Breast epithelium (tissue), 4 donors: ENCODE measurements at places on chromosomes 7 and 10.

DNA sequence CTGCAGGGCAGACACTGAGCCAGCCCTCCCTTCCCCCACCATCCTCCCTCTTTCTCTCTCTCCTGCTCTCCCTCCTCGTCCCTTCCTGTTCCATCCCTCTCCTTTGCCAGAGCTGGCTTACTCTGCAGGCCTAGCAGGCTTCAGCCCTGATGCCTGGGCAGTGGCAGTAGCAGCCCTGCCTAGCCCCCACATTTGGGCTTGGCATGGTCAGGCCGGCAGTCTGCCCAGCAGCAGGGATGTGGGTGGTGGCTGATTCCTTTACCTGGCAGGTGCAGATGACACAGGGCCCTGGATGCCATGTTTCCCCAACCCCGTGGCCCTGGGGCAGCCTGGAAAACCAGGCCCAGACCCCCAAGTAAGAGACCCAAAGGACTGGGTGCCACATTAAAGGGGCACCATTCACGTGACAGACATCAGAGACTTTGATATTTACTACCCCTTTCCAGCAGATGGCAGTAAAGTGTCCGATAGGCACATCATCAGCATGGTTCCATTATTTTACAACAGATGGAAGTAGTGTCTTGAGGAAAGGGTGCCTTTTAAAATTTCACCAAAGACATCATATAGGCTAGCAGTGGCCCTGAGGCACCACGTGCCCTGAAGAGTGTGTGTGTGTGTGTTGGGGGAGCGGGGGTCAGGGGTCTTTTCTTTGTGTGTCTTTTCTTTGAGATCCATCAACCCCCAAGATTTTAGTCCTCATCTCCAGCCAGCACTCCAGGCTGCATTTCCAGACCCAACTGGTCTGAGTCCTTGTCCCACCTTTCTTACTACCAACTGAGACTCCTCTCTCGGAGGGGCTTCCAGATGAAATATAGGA is 5.9 kb downstream of the KCP start:
- no peaks in the 10 kb centered on the region for H3K4me1 ChIP-seq
- no peaks in the 10 kb centered on the region for H3K36me3 ChIP-seq
- DNase-seq = no peak
- H3K4me3 ChIP-seq = no peak overlapping the region
- peaks cover 8% of the 10 kb centered on the region for H3K27me3 ChIP-seq
- H3K27ac ChIP-seq = no peak overlapping the region

- no peaks in the 10 kb centered on the region for H3K27me3 ChIP-seq
- no peak overlapping the region for H3K27ac ChIP-seq
- H3K36me3 ChIP-seq = no peaks in the 10 kb centered on the region
Measured at GRCh38 chr10:30189238-30189580, 129.8 kb upstream of the JCAD start.

GRCh38 chr10:8088504-8088903 is 34.0 kb downstream of the GATA3 start:
- no peak overlapping the region for H3K27ac ChIP-seq
- no peak overlapping the region for H3K4me3 ChIP-seq
- no peak for DNase-seq
- no peaks in the 10 kb centered on the region for H3K4me1 ChIP-seq

GRCh38 chr10:121449482-121449924 is 148.7 kb downstream of the FGFR2 start:
- no peak overlapping the region for H3K4me3 ChIP-seq
- H3K27me3 ChIP-seq = no peaks in the 10 kb centered on the region
- DNase-seq = no peak
- H3K4me1 ChIP-seq = no peaks in the 10 kb centered on the region
- no peak overlapping the region for H3K27ac ChIP-seq

GRCh38 chr7:16025696-16026095 is 339.2 kb upstream of the MEOX2 start:
- no peak overlapping the region for H3K27ac ChIP-seq
- no peaks in the 10 kb centered on the region for H3K36me3 ChIP-seq
- no peaks in the 10 kb centered on the region for H3K27me3 ChIP-seq
- H3K4me1 ChIP-seq = no peaks in the 10 kb centered on the region
- no peak for DNase-seq

- no peaks in the 10 kb centered on the region for H3K4me1 ChIP-seq
- H3K27me3 ChIP-seq = no peaks in the 10 kb centered on the region
- H3K4me3 ChIP-seq = no peak overlapping the region
Measured at GRCh38 chr10:98617906-98618520, 171.3 kb upstream of the HPS1 start.

- no peak for DNase-seq
- no peaks in the 10 kb centered on the region for H3K4me1 ChIP-seq
- H3K4me3 ChIP-seq = no peak overlapping the region
Measured at GRCh38 chr10:64067009-64067606, 545.9 kb downstream of the REEP3 start.

GRCh38 chr10:61779950-61780659 is 117.4 kb downstream of the CABCOCO1 start:
- H3K27me3 ChIP-seq = no peaks in the 10 kb centered on the region
- no peak for DNase-seq

- H3K4me1 ChIP-seq = peaks cover 7% of the 10 kb centered on the region
- peak overlapping the region; percentile 32 for H3K4me3 ChIP-seq
- peak overlapping the region; percentile 94 for H3K27ac ChIP-seq
- no peaks in the 10 kb centered on the region for H3K27me3 ChIP-seq
- no peaks in the 10 kb centered on the region for H3K36me3 ChIP-seq
- DNase-seq = no peak
Measured at GRCh38 chr10:104300002-104300735, 31.2 kb downstream of the GSTO2 start.

GRCh38 chr10:4654496-4654895 is 171.5 kb upstream of the AKR1E2 start:
- no peaks in the 10 kb centered on the region for H3K36me3 ChIP-seq
- no peaks in the 10 kb centered on the region for H3K27me3 ChIP-seq
- H3K27ac ChIP-seq = no peak overlapping the region
- H3K4me1 ChIP-seq = no peaks in the 10 kb centered on the region

- no peaks in the 10 kb centered on the region for H3K36me3 ChIP-seq
- H3K27ac ChIP-seq = no peak overlapping the region
- DNase-seq = no peak
- no peaks in the 10 kb centered on the region for H3K27me3 ChIP-seq
- no peaks in the 10 kb centered on the region for H3K4me1 ChIP-seq
Measured at GRCh38 chr10:43336641-43337318, 34.7 kb upstream of the FXYD4 start.

DNA sequence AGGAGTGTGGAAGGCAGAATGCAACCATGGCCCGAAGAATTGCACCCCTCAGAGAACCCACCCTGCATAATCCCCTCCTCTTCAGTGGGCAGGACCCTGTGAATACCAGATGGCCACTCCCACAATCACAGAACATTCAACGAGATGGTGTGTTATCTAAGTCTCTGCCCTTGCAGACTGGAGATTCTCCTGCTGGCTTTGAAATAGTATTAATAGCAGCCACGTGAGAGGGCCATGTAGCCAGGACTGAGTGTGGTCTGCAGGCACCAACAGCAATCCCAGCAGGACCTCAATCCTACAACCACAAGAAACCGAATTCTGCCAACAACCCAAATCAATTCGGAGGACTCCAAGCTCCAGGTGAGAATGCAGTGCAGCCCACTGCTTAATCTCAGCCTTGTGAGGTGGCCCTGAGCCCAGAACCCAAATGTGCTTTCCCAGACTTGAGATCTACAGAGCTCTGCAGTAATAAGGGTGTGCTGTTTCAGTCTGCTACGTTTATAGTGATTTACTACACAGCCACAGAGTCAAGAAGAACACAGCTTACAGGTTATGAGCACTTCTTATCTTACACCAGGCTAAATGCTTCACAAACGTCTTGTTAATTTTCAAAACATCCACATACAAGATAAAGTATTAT is 72.1 kb downstream of the VOPP1 start:
- H3K4me3 ChIP-seq = no peak overlapping the region
- no peak overlapping the region for H3K27ac ChIP-seq
- no peaks in the 10 kb centered on the region for H3K4me1 ChIP-seq

DNA sequence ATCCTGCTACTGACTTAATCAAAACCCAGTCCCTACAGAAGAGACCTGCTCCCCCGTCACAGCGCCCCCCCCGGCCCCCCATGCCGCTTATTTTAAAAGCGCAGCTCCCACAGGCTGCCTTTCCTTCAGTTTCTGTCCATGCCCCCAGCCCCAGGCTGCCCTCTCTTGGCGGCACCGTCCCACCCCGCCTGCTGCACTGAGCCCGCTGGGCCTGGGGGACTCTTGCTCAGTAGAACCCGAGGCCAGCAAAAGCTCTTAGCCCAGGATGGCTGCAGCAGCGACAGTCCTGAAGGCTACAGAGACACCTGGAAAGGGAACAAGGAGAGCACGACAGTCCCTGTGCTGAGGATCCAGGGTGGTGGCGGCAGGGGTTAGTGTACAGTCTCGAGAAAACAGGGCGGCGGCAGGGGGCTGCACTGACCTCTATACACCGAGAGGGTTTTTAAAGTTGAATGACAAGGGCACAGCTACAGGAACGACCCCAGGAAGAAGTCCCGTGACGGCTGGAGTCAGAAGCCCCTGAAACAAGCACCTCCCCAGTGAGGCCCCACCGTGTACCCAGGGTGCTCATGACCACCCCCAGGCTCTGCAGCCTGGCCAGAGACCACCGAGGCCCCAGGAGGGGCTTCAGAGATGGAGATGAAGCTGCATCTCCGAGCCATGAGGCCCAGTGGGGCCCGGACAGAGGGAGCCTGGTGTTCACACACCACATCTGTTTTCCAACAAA is 54.4 kb downstream of the ZRANB1 start:
- no peak for DNase-seq
- no peak overlapping the region for H3K4me3 ChIP-seq
- no peaks in the 10 kb centered on the region for H3K27me3 ChIP-seq
- no peaks in the 10 kb centered on the region for H3K36me3 ChIP-seq
- peaks cover 20% of the 10 kb centered on the region for H3K4me1 ChIP-seq

DNA sequence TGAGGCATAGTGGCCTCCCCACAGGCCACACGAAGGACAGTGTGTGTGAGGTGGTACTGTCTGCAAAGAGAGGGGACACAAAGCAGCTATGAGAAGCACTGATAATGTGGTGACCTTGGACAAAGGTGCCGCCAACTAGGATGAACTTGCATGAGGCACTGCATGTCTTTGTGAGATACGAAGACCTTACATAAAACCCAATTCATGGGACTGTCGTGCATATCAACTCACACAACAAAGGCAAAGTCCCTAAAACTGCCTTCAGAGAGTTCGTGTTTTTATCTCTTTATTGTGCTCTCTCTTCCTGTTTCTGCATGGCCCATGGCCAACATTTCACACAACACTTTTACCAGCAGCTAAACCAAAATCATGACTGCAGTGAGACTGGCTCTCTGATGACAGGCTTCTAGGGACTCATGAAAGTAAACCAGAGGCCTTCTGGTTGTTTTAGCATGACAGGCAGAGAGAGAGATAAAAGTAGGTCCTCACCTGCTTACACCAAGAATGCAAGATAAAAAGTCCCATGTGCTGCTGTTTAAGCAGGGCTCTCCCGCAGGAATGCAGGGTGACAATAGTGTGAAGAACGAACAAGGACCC is 347.8 kb downstream of the ELMO1 start:
- no peaks in the 10 kb centered on the region for H3K36me3 ChIP-seq
- H3K27ac ChIP-seq = no peak overlapping the region
- no peaks in the 10 kb centered on the region for H3K4me1 ChIP-seq

DNA sequence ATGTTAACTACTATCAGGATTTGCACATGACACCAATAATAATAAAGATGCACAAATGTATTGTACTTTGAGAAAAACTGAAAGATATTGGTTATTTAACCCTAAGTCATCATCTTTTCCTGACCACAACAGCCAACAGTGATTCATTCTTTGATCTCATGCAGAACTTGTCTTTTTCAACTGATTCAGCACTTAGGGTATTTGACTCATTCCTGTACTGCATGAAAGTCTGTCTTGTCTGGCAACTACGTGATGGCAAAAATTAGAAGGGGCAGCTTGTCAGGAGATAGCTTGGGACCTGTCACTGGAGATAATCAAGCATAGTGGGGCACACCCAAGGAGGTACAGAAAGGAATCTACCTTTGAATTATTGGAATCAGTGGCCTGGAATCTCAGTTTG is 77.8 kb upstream of the LRRC17 start:
- no peaks in the 10 kb centered on the region for H3K27me3 ChIP-seq
- no peak for DNase-seq
- H3K4me3 ChIP-seq = no peak overlapping the region
- H3K4me1 ChIP-seq = no peaks in the 10 kb centered on the region

- no peak for DNase-seq
- H3K4me3 ChIP-seq = no peak overlapping the region
- no peaks in the 10 kb centered on the region for H3K27me3 ChIP-seq
- H3K36me3 ChIP-seq = no peaks in the 10 kb centered on the region
Measured at GRCh38 chr7:128019288-128019687, 11.9 kb downstream of the LRRC4 start.
